Left kidney (tissue), 8 donors: ENCODE measurements at places on chromosomes 1 and 21. TPM values are rescaled to one million over a fixed set of nuclear protein-coding genes. Genes with fewer than 3 reads are reported as not detected.

DNA sequence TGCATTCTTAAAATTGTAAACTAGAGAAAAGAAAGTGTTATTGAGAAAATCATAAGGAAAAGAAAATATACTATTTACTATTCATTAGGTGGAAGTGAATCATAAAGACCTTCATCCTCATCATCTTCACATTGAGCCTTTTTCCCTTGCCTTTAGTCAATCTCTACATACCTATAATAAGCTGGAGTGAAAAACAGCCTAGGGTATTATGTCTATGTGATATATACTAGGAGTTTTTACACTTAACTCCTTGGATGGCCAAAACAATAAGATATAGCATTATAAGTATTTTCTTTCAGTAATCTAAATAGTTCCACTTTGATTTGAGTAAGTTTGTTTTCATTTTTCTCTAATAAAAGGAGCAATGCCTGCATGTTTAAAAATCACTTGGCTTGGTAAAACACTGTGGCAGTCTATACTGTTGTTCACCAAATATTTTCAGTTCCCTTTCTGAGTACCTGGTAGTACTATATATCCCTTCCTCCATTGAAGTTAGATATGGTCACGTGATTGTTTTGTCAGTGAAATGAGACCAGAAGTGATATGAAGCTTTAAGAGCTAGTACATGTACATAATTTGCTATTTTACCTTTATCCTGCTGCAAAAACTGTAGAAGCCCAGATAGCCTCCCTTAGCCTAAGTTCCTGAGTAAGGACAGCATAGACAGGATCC lies 78.3 kb downstream of the CLEC20A start:
- no peak for DNase-seq

Gene KIF21B
- polyA plus RNA-seq: 2.7 TPM

- DNase-seq: no peak
Measured at GRCh38 chr1:46455951-46456350, 33.7 kb upstream of the DMBX1 start.

GRCh38 chr1:223208164-223209076 lies 65.4 kb upstream of the TLR5 start:
- DNase-seq: no peak

GRCh38 chr21:32567626-32568025 lies 17.7 kb downstream of the TCP10L start:
- no peak for DNase-seq

- DNase-seq: no peak
Measured at GRCh38 chr1:89900791-89901708, 80.2 kb downstream of the LRRC8D start.
